Amniotic epithelial cell (primary cell): ENCODE measurements at places on chromosomes 1 and 21.

GRCh38 chr21:34970167-34970500 is 79.0 kb downstream of the RUNX1 start:
- DNase-seq: no peak

DNA sequence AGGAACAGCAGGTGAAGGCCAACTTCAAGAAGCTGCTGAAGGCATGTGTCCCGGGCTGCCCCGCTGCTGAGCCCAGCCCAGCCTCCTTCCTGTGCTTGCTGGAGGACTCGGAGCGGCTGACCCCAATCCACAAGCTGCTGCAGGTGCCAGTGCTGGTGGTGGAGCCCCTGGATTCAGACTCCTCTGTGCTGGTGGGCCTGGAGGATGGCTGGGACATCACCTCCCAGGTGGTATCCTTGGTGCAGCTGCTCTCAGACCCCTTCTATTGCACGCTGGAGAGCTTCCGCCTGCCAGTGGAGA is 20.1 kb upstream of the NPPB start:
- no peak for DNase-seq

GRCh38 chr1:225658041-225658440 is 5.1 kb upstream of the ENAH start:
- no peak for DNase-seq

DNA sequence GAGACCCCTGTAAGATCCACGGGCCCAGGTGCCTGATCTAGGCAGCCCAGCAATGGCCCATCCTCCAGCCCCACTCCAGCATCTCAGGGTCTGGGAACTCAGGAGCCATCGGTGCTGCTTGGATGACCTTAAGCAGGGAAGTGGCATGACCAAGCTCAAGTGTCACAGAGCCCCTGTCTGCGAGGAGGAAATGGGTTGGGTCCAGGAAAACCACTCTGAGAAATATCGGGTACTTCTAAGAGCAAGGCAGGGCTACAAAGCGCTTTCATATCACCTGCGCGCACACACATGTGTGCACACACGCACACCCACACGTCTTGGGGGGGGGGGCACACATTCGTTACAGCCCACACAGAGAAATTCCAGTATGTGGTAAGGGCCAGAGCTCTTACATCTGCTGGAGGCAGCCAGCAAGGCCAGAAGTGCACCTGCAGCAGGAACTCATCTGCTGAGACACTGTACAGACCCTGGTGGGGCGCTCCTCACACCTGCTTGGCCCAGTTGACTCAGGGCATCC is 32.6 kb upstream of the SPOCD1 start:
- no peak for DNase-seq

- DNase-seq: no peak
Measured at GRCh38 chr1:208149776-208150514, 94.2 kb downstream of the PLXNA2 start.

GRCh38 chr1:58824753-58825389 is 41.0 kb upstream of the JUN start:
- DNase-seq: no peak

DNA sequence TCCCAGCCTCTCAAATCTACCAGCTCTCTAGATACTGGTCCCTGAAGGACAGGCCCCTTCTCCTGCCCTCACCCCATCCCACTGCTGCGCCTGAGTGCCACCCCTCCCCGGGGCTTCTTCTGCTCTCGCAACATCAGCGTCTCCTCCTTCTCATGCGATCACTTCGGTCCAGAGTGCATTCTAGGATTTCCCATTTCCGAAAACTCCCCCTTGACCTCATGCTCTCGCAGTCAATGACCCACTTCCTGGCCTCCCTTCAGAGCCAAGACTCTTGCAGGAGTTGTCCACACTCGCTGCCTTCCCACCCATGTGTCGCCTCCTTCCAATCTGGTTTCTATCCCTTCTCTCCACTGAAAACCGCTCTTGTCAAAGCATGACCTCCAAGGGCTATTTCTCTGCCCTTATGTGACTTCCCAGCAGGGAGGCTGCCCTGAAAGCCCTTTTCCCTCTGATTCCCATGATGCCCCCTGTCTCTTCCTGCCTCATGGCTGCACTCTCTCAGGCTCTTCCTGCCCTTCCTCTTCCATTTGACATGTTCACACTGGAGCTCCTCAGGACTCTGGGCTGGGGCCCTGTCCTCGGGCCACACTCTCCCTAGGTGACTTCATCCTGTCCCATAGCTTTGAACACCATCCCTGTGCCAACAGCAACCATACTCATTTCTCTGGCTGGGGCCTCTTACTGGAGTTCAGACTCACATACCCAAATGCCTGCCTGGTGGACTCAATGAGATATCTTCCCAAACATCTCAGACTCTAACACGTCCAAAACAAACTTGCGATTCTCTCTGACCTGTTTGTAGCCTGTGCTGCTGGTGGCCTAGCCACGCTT is 46.0 kb downstream of the LDLRAD2 start:
- no peak for DNase-seq

GRCh38 chr1:89068291-89068690 is 3.3 kb upstream of the GBP1 start:
- peak; percentile 36 for DNase-seq

GRCh38 chr1:43858324-43858723 is 75.3 kb upstream of the ARTN start:
- peak; percentile 95 for DNase-seq

DNA sequence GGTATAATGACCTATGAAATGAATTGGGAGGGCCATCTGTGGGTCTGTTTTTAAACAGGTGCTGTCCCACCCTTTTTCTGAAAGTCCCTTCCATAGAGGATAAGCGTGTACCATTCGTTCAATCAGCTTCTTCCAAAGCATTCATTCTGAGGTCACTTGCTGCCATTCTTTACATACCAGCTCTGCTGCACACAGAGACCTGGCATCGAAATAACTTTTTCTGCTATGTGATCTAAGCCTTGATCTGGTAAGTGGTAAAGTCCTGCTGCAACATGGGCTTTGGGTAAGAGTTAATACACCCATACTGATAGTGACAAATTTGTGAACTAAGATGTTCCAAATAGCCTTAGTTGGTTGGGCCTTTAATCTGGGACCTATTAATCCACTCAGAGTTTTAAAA is 38.9 kb downstream of the DR1 start:
- DNase-seq: no peak

DNA sequence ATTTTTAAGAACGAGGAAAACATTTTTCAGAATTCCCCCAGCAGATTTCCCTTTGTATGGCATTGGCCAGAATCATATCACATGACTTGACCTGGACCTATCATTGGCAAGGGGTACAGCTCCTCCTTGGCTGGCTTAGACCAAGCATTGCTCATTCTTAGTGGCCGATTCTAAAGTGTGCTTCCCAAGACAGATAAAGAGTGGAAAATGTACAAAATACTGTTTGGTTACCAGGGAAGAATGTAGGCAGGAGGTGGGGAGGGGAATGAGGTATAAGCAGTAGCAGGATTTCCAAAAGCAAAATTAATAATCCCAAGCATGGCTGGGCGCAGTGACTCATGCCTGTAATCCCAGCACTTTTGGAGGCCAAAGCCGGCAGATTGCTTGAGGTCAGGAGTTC is 75.6 kb upstream of the KRTAP11-1 start:
- no peak for DNase-seq

GRCh38 chr1:230977761-230978490 is 735 bp downstream of the TTC13 start:
- peak; percentile 13 for DNase-seq

GRCh38 chr1:14826172-14826636 is 227.7 kb downstream of the KAZN start:
- DNase-seq: no peak

- DNase-seq: peak; percentile 76
Measured at GRCh38 chr1:42006836-42007235, 88.1 kb upstream of the HIVEP3 start.

DNA sequence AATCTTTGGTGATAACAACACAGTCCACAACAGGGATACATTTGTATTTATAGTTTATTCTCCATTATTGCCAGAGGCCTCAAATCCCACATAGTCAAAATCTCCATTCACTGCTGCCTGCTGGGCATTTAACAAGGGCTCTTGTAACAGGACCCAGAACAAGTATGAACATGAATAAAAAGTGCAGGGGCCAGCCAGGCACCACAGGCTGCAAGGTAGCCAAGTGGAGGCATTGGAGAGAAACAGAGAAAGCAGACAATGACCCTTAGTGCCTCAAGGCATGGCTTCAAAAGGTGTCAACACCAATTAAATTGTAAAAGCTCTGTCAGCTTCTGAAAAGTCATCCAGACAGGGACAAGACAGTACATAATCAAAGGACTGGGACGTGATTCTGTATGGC is 116.8 kb downstream of the ATP6V1G3 start:
- DNase-seq: no peak

DNA sequence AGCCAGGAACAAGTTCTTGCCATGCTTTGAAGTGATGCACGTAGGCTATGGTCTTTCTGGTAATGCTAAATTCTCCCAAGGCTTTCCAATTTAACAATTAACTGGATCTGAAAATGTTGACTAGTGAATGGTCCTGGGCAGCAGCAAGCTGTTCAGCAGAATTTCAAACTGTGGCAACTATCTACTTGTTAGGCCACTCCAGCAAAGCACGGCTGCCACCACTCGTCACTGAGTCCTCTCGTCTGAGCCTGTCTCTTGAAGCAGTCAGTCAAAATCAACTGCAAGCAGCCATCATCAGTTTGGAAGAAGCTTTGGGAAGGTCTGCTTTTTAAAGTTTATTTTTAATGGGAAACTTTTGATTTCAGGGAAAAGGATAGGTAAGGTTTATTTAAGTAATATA is 6.1 kb downstream of the FLVCR1 start:
- no peak for DNase-seq

DNA sequence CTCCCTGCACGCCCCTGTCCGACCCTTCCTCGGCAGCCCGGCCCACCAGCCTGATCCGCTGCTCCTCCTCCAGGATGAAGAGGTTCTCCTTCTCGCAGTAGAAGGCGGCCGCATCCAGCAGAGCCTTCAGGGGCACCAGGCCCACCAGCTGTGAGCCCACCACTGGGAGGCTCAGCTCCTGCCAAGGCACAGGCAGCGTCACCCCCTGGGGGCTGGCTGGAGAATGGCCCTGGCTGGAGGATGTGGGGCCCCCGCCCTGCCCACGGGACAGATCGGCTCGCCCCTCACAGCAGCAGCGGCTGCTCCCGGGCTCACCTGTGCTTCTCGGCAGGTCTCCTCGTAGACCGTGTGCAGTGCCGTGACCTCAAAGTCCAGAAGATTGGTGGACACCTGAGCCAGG is 5.3 kb downstream of the FTCD start:
- DNase-seq: no peak

DNA sequence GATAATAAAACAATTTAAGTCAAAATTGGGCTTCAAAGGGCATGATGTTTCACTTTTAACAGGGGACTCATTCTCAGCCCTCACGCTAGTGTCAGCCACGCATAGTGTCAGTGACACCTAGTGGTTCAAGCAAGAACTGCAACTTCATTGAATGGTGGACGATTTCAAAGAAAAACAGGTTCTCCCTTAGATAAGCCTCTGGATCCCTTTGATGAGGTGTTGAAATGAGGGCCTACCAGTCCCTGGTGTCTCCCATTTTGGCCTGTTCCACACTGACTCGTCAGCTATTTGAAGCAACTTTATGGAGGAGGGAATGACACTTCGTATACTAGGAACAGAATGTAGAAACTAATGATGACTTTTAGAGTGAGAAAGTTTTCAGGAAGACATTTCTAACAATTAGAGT is 56.2 kb downstream of the FCRL5 start:
- peak; percentile 13 for DNase-seq

DNA sequence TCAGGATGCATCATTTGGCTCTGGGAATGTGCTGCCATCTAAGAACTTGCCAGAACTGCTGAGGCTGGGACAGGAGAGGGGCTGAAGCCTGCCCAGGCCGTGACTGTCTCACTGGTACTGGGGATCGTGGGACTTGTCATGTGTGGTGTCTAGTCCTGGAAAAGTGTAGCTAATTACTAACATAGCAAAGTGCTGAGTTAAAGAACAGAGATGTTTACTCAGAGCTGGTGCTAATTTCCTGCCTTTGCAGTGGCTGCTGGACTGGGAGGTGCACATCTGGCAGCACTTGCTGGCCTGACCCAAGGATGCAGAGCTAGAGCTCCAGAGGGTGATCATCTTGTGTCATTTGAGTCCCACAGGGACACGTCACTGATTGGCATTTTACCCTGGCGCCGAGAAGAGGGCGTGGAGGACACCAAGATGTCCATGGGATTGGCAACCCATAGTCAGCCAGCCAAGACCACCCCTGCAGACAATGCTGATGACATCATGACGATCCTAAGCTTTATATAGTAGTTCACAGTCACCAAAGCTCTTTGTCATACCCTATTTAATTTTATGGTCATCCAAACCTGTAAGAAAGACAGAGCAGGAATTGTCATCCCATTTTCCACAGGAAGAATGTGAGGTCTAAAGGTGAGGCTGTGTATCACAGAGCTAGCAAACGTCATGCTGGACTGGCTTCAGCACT is 110.1 kb upstream of the SLC44A3 start:
- DNase-seq: no peak

- peak; percentile 81 for DNase-seq
Measured at GRCh38 chr1:185561629-185562028, 172.6 kb upstream of the HMCN1 start.

DNA sequence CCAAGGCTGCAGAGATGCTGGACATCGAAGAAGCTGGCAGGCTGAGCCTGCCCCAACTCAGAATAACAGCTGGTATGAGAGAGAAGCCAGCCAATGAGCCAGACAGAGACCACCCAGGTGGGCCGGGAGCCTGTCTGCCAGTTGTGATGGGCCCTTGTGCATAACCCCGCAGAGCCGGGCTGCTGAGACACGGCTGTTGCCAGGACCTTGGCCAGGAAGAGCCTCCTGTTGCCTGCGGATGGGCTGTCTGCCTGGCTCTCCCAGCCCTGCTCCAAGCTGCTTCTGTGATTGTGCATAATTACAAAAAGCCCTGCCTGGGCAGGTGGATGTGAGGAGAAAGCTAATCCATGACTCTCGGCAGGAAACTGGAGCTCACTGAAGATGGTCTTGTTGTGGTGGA is 126.5 kb downstream of the CAPN8 start:
- DNase-seq: no peak

- DNase-seq: peak; percentile 50
Measured at GRCh38 chr1:56330391-56331026, 248.9 kb downstream of the PLPP3 start.

DNA sequence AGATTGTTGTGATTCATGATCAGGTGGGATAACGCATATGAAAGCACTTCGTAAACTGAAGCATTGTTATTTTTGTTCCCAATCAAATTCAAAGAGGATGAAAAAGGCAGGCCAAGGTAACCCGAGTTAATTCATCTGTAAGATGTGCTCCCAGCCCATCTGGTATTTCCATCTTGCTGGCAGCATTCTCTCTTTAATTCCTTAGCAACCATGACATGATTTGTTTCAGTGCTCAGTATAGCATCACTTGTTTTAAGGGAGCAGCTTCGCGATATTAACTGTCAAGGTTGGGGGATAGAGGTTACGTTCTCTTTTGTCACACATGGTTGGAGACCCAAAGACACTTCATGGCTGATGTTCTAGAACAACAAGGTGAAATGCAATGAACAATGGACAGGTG is 6.4 kb downstream of the TSPAN2 start:
- no peak for DNase-seq
